AG08396 (cell line): ENCODE measurements at places on chromosomes 4 and X.

GRCh38 chrX:103556963-103557612 is 28.2 kb upstream of the TCEAL4 start:
- DNase-seq: no peak

- no peak for DNase-seq
Measured at GRCh38 chrX:14590693-14591424, 61.5 kb downstream of the GLRA2 start.

- DNase-seq: no peak
Measured at GRCh38 chr4:177512646-177513045, 70.4 kb upstream of the AGA start.

DNA sequence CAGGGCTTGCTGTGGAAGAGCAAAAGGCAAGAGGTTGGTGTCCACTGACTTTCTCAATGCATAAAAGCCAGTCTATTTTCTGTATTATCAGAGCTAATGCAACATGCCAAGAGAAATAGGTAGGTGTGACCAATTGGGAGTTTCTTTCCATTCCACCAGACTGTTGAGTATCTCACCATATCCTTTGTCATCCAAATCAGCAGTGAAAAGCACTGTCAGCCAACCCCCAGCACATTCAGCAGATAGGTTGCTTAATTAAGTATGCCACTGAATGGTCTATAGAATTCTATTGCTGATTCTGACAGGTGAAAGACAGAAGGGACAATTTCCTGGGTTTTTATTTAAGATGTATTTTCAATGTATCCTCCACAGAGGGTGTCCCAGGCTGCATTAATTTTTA is 139.8 kb downstream of the HS6ST2 start:
- DNase-seq: no peak

GRCh38 chrX:70174754-70175153 is 2.5 kb upstream of the DGAT2L6 start:
- DNase-seq: no peak

DNA sequence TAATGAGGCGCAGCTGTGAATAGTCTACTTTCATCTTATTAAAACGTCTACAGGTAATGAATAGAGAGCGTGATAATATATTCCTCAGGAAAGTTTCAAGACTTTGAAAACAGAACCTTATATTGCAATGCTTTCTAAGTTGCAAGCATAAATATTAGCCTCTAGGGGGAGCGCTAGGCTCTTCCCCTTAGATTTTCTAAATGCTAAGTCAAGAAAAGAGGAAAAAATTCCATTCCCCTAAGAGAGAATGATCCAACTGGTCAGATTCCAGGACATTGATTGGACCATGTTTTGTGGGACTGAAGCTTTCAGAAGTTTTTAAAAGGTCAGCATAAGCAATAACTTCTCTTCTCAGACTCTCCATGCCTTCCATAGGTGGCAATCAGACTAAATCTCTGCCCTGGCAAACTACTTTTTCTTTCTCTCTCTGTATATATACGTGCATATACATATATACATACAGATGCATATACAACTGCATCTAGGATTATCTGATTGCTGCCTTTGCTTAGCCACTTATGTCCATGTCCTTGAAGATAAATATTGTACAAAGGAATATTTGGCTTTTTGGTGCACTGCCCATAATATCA is 492.9 kb downstream of the INPP4B start:
- peak; percentile 14 for DNase-seq

DNA sequence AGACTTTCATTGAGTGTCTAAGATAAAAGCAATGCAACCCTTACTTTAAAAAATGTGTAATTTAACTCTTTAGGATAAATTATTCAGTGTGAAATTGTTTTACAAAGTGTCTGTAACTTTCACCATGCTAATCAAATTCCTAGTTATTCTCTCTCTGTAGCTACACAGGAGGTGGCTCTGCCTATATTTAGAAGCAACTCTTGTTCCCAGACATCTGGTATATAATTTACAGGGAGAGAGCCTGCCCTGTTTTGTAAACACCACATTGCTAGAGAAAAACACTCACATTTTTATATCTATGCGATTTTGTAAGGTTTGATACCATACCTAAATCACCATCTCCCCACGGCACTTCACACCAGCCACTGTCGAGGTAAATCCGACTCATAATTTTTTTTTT is 35.5 kb upstream of the SPATA4 start:
- DNase-seq: no peak

DNA sequence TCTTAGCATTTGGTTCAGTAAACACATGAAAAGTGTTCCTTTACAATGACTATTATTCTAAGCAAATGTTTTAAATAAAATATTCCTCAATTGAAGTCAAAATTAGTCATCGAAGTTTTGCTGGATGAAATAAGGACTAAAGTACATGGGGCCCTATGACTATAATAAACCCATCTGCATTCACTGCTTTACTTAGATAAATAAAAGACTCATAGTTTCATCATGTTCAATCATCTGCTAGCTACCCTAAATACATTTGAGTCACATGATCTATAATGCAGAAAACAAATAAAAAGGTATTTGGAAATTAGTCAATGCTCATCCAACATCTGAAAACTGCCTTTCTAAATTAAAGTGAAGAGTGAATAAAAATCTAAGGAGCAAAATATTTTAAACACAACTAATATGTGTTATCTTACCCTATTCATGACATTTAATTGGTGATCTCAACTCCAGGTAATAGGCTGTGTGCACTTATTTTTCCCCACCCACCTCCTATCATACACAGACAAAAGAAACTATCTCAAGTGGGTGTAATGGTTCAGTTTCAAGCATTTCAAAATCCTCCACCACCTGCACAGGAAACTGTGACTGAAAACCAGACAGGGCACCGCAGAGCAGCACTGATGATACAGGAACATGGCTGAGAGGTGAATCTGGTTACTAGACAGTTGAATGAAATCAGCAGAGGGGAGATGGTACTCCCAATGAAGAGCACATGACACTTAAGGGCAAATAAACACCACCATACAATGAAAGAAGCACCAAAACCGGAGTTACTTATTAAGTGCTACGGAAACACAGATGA is 78.6 kb downstream of the CAMK2D start:
- no peak for DNase-seq

DNA sequence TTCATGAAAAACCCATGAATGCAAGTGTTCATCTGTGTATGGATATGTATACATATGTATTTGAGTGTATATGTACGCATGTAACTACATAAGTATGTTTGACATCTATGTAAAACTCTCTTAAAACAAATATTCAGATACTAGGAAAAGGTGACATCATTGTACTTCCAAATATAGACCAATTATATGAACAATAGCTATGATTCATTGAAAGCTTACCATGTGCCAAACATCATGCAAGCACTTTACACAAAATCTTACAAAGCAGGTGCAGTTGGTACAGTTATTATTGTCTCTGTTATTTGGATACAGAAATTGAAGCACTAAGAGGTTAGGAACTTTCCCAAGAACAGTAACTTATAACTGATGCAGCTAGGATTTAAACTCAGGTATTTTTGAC is 21.4 kb downstream of the MAGEB17 start:
- DNase-seq: no peak
